CD4-positive, alpha-beta T cell treated with Interleukin-2 at 100 ng/mL for 4 hours (primary cell): ENCODE measurements at places on chromosomes 2 and 18.

- no peak for DNase-seq
These were observed 6.9 kb upstream of the EPB41L5 start for GRCh38 chr2:120005834-120006521.

DNA sequence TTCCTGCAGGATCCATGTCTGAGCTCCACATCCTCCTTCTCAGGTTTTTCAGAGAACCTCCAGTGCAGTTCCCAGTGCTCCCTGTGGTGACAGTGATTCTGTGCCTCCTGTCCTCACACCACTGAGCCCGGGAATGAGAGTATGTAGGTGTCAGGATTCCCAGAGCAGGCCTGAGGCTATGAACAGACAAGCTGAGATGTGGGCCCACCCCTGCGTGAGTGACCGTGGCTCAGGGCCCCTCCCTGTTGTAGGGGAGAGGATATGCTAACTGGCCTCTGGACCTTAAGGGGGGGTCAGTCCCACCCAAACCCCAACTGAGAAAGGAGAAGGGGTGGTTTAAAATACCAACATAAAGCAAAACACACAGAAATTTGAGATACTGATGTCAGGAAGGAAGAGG, 104.8 kb upstream of the RAB12 start:
- DNase-seq, result no peak

DNA sequence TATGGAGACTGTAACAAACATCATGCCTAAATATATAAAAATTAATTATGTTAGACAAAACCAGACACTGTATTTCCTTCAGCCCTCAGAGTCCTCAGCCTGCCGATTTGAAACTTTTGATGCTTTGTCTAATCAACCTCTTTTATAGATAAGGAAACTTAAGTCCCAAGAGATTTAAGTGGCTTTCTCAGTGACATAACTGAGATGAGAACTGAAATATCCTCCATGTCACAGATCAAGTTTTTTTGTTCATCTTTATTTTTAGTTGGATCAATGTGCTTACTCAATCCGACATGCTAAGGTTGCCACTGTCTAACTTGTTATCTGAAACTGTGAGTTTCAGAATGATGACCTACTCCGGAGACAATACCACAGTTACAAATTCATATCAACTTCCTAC, 72.3 kb downstream of the BARD1 start:
- no peak for DNase-seq

- DNase-seq, result no peak
These were observed 174.6 kb downstream of the FSHR start for GRCh38 chr2:48979691-48980090.

GRCh38 chr2:112591413-112591812, 7.0 kb downstream of the CHCHD5 start:
- DNase-seq, result no peak

- DNase-seq, result no peak
These were observed 205.5 kb upstream of the MYT1L start for GRCh38 chr2:2536416-2537056.

DNA sequence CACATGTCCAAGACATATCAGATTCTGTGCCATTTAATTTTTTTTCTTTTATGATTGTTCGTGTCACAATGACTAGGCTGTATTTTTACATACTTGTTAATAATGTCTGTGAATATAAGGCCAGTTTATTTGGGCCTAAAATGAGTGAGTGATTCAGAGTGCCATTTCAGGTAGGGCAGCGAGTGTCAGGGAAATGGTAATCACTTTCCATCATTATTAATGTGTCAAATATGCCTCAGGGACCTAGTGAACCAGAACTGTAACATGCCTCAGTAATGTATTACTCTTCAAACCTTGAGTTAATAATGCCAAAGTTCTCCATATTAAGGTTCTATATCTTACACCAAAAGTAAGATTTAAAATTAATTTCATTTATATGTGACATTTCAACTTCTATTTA, 8.6 kb downstream of the FAM171B start:
- no peak for DNase-seq

DNA sequence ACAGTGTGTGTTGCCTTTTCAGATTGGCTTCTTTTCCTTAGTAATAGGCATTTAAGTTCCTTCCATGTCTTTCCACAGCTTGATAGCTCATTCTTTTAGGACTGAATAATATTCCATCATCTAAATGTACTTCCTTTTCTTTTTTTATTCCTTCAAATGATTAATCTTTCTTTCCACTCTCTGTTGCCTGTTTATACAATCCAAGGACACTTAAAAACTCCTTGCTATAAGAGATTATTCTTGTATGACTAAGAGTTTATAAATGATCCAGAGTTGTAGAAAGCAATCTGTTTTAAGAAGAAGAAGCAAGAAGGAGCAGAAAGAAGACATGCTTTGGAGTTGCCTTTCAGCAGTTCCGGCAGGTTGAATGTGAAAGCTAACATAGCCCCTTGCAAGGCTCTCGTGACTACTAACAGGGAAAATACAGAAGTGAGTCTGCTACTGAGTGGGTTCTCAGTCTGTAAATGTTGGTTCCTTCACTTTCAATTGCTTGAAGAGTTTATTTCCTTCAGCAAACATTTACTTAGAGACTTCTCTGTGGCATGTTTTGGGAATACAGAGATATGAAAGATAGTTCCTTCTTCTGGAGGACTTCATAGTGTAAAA, 123.0 kb downstream of the PMAIP1 start:
- DNase-seq, result no peak

DNA sequence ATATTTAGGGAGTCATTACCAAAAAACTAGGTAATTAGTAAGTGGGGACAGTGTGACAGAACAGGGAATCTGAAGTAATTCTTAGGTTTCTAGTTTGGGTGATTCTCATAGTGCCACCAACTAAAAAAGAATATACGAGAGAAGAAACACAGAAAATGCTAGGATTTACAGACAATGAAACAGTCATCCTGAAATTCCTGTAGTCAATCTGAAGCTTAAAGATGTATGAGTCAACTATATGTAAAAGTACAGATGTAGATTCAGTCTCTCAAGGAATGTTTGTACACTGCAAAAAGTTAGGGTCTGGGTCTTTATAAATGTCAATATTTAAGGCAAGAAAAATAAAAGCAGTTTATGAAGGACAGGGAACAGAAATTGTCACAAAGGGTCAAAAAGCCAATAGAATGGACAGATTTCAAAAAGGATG, 107.0 kb downstream of the STRN start:
- DNase-seq, result no peak

GRCh38 chr2:232629129-232629475, 4.3 kb upstream of the EFHD1 start:
- DNase-seq, result no peak

DNA sequence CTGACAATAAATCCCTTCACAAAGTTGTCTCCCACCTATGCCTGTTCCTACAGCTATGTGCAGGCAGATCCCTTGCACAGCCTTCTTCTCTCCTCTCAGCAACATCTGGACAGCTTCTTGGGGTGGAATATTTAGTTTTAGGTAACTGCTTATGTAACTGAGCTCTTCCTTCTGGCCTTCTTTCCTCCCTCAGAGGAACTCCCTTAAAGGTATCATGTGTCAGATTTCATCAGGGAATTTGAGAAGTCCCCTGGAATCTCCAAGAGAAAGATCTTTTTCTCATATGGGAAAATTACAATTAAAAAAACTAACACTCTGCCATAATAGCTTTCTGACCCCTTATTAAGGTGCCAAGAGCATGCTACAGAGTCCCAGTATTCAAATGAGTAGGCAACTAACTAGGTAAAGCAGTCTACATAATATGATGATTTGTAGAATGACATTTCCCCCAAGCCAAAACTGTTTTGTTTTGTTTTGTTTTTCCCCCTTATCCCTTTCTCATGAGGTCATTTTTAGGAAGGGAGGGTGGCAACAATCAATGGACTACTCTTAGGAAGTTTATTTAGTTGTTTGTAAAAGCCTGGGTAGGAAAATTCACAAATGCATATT, 2.4 kb downstream of the TMEM200C start:
- DNase-seq, result no peak

GRCh38 chr2:151872463-151872862, 44.2 kb upstream of the ARL5A start:
- DNase-seq, result no peak

GRCh38 chr2:181234487-181234891, 222.7 kb upstream of the ITGA4 start:
- DNase-seq, result no peak
